Lung (tissue), 17 donors: ENCODE measurements at places on chromosomes 5 and 9. TPM values are rescaled to one million over a fixed set of nuclear protein-coding genes. Genes with fewer than 3 reads are reported as not detected.

The GLRA1 gene
- not detected for total RNA-seq

The C7 gene
- 165 TPM for total RNA-seq

The DBH gene
- total RNA-seq = 0.48 TPM

GRCh38 chr9:71795097-71795813 is 26.9 kb upstream of the CEMIP2 start:
- DNase-seq = no peak

- DNase-seq = no peak
Observed at GRCh38 chr5:148791696-148792095, 34.7 kb upstream of the ADRB2 start.
